ENCODE measurements at places on chromosomes 7 and 10. TPM values are rescaled to one million over a fixed set of nuclear protein-coding genes. Genes with fewer than 3 reads are reported as not detected.

Gene HTR7
- not detected for total RNA-seq

Gene CRPPA
- total RNA-seq: 1.0 TPM

Gene INHBA
- total RNA-seq: not detected

Gene PRKAG2
- total RNA-seq: 21.5 TPM

Gene OR2A5
- total RNA-seq: not detected

Gene TMEM213
- not detected for total RNA-seq

Gene ADGRA1
- total RNA-seq: not detected

Gene SEPTIN14
- not detected for total RNA-seq

- H3K4me3 ChIP-seq: no peak overlapping the region
- H3K36me3 ChIP-seq: no peaks in the 10 kb centered on the region
- peaks cover 9% of the 10 kb centered on the region for H3K27me3 ChIP-seq
- H3K4me1 ChIP-seq: no peaks in the 10 kb centered on the region
- no peak overlapping the region for H3K27ac ChIP-seq
Observed at GRCh38 chr10:128825626-128826025, 641.4 kb upstream of the MGMT start.

- peaks cover 9% of the 10 kb centered on the region for H3K4me1 ChIP-seq
- peak overlapping the region; percentile 85 for H3K4me3 ChIP-seq
- no peaks in the 10 kb centered on the region for H3K36me3 ChIP-seq
- no peak overlapping the region for H3K27ac ChIP-seq
- no peak for DNase-seq
Observed at GRCh38 chr10:95559896-95560277, 1.3 kb downstream of the SORBS1 start.

DNA sequence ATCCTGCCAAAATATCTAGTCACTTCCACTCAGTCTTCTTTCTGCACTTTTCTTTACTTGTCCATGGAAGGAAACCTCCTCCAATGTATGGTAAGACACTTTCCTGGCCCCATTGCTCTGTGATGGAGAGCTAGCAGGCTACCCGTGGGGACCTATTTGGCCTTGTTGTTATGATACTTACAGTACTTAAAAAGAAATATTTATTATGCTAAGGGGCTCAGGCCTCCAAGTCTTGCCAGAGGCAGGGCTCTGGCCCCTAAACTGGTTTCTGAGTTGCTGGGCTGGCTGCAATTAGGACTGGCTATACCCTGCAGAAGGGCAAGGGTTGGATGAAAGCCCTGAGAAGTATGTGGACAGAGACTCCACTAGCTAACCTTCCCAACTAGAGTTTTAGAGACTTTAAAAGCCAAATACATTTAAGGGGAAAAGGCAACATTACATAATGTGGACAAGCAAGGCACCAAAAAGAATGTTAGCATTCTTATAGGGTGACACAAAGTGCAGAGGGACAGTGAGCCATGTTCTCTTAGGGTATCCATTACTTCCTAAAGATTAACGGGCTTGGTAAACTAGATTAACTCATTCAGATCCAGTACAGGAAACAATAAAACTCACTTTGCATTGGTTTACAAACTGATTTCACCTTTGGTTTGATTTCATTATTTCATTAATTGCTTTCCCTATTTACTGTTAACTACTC is 84.9 kb upstream of the INHBA start:
- no peak overlapping the region for H3K4me3 ChIP-seq
- no peaks in the 10 kb centered on the region for H3K36me3 ChIP-seq
- no peaks in the 10 kb centered on the region for H3K4me1 ChIP-seq
- peaks cover 2% of the 10 kb centered on the region for H3K27me3 ChIP-seq
- no peak for DNase-seq
- no peak overlapping the region for H3K27ac ChIP-seq

- H3K27me3 ChIP-seq: no peaks in the 10 kb centered on the region
- DNase-seq: no peak
- H3K27ac ChIP-seq: no peak overlapping the region
- H3K4me3 ChIP-seq: no peak overlapping the region
- no peaks in the 10 kb centered on the region for H3K36me3 ChIP-seq
Observed at GRCh38 chr7:94594882-94595281, 61.1 kb downstream of the SGCE start.

- no peak for DNase-seq
- no peak overlapping the region for H3K4me3 ChIP-seq
- no peaks in the 10 kb centered on the region for H3K27me3 ChIP-seq
- H3K27ac ChIP-seq: no peak overlapping the region
- H3K4me1 ChIP-seq: no peaks in the 10 kb centered on the region
Observed at GRCh38 chr10:115774721-115775120, 498.3 kb downstream of the GFRA1 start.

DNA sequence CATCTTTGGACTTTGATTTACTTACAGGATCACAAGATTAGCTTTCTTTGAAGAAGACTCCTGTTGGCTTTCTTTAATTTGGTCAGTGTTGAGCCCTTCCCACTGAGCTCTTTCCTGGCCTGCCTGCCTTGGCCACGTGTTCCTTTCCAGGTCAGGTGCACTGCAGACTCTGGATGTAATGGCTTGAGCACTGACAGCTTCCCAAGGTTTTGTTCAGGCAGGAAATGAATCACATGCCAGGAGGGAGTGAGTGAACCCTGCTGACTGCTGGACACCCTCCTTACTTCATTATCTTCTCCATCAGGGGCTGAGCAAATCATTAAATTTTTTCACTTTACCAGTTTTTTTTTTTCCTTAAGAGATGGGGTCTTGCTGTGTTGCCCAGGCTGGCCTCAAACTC is 29.8 kb downstream of the SNX10 start:
- no peaks in the 10 kb centered on the region for H3K27me3 ChIP-seq
- H3K4me1 ChIP-seq: no peaks in the 10 kb centered on the region
- DNase-seq: no peak
- no peak overlapping the region for H3K4me3 ChIP-seq

DNA sequence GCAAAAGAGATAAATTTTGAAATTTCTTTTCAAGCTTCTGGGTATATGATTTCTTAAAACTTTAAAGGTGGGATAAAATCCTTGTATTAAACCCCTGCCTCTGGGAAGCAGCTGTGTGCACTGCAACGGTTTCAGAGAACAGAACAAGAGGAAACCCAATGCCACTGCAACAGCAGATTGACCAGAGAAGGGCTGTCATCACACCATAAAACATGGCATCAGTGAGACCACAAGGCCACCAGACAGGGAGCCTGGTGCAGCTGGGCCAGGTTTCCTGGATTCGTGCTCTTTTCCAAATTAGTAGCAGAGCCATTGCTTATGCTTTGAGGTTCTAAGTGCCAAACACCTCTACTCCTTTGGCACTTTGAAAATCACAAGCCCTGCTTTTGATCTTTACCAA is 152.4 kb downstream of the PRPF18 start:
- H3K4me3 ChIP-seq: no peak overlapping the region
- no peaks in the 10 kb centered on the region for H3K36me3 ChIP-seq
- H3K27ac ChIP-seq: no peak overlapping the region
- DNase-seq: no peak
- peaks cover 4% of the 10 kb centered on the region for H3K4me1 ChIP-seq

GRCh38 chr7:52682993-52683392 is 352.4 kb upstream of the POM121L12 start:
- H3K4me1 ChIP-seq: no peaks in the 10 kb centered on the region
- H3K4me3 ChIP-seq: no peak overlapping the region
- no peaks in the 10 kb centered on the region for H3K36me3 ChIP-seq

- H3K27me3 ChIP-seq: peaks cover 3% of the 10 kb centered on the region
- no peak overlapping the region for H3K27ac ChIP-seq
- peaks cover 14% of the 10 kb centered on the region for H3K4me1 ChIP-seq
- no peaks in the 10 kb centered on the region for H3K36me3 ChIP-seq
- DNase-seq: no peak
- H3K4me3 ChIP-seq: no peak overlapping the region
Observed at GRCh38 chr7:157587805-157588560, 251.2 kb downstream of the DNAJB6 start.

GRCh38 chr10:69014171-69014570 is 25.6 kb downstream of the KIFBP start:
- peaks cover 33% of the 10 kb centered on the region for H3K36me3 ChIP-seq
- peak overlapping the region; percentile 32 for H3K27ac ChIP-seq
- no peak overlapping the region for H3K4me3 ChIP-seq
- H3K4me1 ChIP-seq: peaks cover 19% of the 10 kb centered on the region

- peaks cover 5% of the 10 kb centered on the region for H3K27me3 ChIP-seq
- no peaks in the 10 kb centered on the region for H3K36me3 ChIP-seq
- H3K27ac ChIP-seq: no peak overlapping the region
- peak; percentile 59 for DNase-seq
- H3K4me3 ChIP-seq: no peak overlapping the region
Observed at GRCh38 chr7:116802746-116803152, 59.6 kb upstream of the CAPZA2 start.

DNA sequence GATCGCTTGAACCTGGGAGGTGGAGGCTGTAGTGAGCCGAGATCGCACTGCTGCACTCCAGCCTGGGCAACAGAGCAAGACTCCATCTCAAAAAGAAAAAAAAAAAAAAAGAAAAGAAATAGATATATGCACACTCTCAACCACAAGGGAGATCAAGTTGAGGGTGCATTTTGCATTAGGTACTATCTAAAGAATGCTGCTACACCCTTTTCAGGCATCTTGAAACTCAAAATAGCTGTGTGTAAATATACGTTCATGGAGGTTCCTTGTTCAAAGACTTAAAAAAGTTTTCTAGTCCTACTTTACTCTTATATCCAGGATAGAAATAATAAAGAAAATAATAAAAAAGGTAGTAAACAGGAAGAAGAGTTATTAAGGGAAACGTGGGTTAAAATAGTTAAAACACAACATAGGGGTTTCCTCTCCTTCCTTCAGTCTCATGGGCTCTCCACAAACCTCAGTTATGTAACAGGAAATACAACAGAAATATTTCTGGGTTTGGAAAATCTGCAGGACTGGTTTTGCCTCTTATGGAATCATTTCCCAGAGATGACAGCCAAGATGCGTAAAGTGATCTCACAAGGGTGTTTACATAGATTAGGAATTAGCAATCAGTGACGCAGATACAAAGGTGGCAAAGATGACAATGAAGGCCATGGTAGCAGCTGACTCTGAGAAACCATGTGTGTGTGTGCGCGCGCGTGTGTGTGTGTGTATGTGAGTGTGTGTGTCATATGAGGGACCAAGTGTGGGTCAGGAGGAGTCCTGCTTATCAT is 15.1 kb downstream of the STEAP4 start:
- no peak for DNase-seq
- H3K4me1 ChIP-seq: no peaks in the 10 kb centered on the region
- no peaks in the 10 kb centered on the region for H3K36me3 ChIP-seq

DNA sequence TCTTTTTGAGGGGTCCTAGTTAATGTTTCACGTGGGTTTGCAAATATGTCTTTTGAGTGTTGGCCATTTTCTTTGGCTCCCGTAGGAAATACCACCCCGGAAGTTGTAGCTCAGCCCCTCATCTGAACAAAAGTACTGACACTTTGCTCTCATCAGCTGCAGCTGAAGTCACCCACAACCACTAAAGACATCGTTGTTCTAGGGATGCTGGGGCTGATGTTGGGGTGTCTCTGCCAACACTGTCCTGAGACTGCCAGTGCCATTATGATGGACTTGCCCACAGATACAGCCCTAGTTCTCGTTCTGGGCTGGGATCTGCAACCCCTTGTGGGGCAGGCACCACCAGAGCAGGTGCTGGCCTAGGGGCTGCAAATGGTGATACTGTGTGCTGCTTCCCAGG is 82.6 kb upstream of the ARHGAP21 start:
- H3K36me3 ChIP-seq: no peaks in the 10 kb centered on the region
- H3K27me3 ChIP-seq: no peaks in the 10 kb centered on the region
- DNase-seq: no peak
- no peak overlapping the region for H3K4me3 ChIP-seq
- H3K27ac ChIP-seq: no peak overlapping the region
- H3K4me1 ChIP-seq: no peaks in the 10 kb centered on the region

DNA sequence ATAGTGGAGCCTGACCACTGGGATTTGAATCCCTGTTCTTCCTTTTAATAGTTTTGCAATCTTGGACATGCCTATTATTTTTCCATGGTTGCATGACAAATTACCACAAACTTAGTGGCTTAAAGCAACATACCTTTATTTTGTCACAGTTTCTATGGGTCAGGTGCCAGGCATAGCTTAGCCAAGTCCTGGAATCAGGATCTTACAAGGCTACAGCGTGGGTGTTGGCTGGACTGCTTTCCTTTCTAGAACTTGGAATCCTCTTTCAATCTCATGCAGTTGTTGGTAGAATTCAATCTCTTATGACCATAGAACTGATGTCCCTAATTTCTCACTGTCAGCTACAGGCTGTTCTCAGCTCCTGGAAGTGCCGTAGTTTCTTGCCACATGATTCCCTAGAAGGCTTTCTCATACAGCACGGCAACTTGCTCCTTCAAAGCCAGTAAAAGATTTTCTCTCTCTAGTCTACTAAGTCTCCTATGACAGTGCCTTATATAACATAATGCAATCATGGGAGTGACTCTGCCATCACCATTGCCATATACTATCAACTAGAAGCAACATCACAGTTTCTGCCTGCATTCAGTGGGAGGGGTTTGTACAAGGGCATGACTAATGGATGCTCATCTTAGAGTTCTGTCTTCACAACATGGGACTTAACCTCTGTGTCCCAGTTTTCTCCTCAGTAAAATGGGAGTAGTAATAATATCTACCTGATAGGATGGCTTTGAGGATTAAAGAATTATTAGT is 243.4 kb upstream of the FZD1 start:
- no peak for DNase-seq
- no peaks in the 10 kb centered on the region for H3K4me1 ChIP-seq
- no peak overlapping the region for H3K27ac ChIP-seq
- H3K36me3 ChIP-seq: no peaks in the 10 kb centered on the region
- H3K27me3 ChIP-seq: peaks cover 2% of the 10 kb centered on the region

DNA sequence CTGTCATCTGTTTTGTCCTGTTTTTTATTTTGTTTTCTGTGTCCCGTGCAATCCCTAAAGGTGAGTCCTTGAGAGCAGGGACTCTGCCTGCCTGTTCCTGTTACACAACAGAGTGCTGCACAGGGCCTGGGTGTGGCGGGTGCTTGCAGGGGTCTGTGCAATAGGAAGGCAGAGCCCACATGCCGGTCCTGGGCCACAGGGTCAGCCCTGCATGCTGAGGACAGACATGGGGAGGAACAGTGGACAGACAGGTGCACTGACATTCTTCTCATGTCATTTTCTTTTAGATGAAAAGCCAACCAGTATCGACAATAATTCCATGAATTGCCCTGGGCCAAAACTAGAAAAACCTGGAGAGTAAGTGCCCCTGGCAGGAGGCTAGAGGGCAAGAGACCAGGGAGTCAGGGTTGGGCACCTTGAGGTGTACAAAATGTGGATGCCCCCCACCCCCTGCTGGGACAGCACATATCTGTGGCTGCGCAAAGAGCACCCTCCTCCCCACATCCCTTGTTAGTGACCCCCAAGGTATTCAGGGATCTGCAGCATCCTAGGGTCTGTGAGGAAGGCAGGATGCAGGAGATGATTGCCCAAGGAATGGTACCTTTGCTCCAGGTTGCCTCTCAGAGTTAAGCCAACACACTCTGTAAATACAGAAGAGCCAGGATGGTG is 19.9 kb downstream of the ANTXRL start:
- no peaks in the 10 kb centered on the region for H3K36me3 ChIP-seq
- H3K27me3 ChIP-seq: no peaks in the 10 kb centered on the region
- DNase-seq: no peak
- H3K4me1 ChIP-seq: no peaks in the 10 kb centered on the region

- DNase-seq: no peak
- H3K36me3 ChIP-seq: no peaks in the 10 kb centered on the region
- H3K27me3 ChIP-seq: peaks cover 8% of the 10 kb centered on the region
- no peak overlapping the region for H3K27ac ChIP-seq
- no peak overlapping the region for H3K4me3 ChIP-seq
Observed at GRCh38 chr7:12771378-12771877, 84.0 kb downstream of the ARL4A start.

GRCh38 chr7:146683439-146683838 is 566.8 kb downstream of the CNTNAP2 start:
- no peaks in the 10 kb centered on the region for H3K36me3 ChIP-seq
- no peak for DNase-seq
- H3K27ac ChIP-seq: no peak overlapping the region
- no peaks in the 10 kb centered on the region for H3K27me3 ChIP-seq
- no peaks in the 10 kb centered on the region for H3K4me1 ChIP-seq
- no peak overlapping the region for H3K4me3 ChIP-seq
